ENCODE measurements at places on chromosomes 1 and 21.
A peak's percentile ranks its signal among the peaks of the same experiment; 100 is the strongest.

DNA sequence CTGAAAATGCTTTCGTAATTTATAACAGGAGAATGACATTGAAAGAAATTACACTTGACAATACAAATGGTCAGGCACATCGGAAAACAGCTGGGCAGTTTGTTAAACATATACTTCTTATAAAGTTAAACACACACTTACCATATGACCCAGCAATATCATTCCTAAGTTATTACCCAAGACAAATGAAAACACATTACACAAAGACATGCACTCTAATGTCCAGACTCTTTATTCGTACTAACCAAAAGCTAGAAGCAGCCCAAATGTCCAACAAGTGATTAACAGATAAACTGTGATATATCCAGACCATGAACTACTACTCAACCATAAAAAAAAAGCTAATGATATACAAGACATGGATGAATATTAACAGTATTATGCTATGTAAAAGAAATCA is 8.5 kb downstream of the AKT3 start:
- no peak for DNase-seq
- no peak overlapping the region for H3K4me3 ChIP-seq
- H3K36me3 ChIP-seq: no peaks in the 10 kb centered on the region
- no peak overlapping the region for H3K27ac ChIP-seq
- no peaks in the 10 kb centered on the region for H3K4me1 ChIP-seq

DNA sequence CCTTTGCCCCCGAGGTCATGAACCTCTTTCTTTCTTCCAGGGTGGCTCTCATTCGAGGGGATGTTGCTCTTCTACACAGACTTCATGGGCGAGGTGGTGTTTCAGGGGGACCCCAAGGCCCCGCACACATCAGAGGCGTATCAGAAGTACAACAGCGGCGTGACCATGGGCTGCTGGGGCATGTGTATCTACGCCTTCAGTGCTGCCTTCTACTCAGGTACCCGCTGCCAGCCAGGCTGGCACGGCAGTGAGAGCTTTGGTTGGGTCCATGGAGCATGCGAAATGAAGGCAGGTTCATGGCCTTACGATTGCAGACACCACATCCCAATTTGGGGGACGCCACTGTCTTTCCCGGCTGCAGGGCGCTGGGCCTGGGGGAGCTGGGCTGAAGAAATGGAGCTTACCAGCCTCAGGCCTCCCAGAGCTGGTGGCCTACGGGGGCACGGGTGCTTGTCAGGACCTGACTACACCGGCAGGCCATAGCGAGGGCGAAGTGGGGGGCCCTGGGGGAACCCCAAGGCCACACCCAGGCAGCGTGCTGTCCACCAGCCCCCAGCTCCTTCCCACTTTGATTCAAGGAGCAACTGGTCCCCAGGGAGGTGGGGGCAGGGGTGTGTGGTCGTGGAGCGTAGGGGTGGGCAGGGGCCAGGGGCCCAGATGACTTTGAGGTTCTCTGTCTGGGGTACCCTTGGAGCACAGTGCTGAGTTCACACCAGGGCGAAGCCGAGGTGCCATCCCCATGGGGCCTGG is 20.0 kb downstream of the SLC45A1 start:
- H3K4me3 ChIP-seq: no peak overlapping the region
- no peaks in the 10 kb centered on the region for H3K27me3 ChIP-seq
- no peak overlapping the region for H3K27ac ChIP-seq
- H3K4me1 ChIP-seq: no peaks in the 10 kb centered on the region
- H3K36me3 ChIP-seq: no peaks in the 10 kb centered on the region
- no peak for DNase-seq

- H3K4me1 ChIP-seq: no peaks in the 10 kb centered on the region
- no peak for DNase-seq
- no peaks in the 10 kb centered on the region for H3K27me3 ChIP-seq
Observed at GRCh38 chr1:158289811-158290210, at the start of gene CD1C. CD1C (plus strand) TSS chr1:158289923; CDS start chr1:158290065, 142 bp downstream.

- no peaks in the 10 kb centered on the region for H3K36me3 ChIP-seq
- no peaks in the 10 kb centered on the region for H3K27me3 ChIP-seq
- H3K4me3 ChIP-seq: no peak overlapping the region
- peak; percentile 74 for DNase-seq
- no peak overlapping the region for H3K27ac ChIP-seq
Observed at GRCh38 chr1:115183158-115183557, 93.9 kb upstream of the TSPAN2 start.

DNA sequence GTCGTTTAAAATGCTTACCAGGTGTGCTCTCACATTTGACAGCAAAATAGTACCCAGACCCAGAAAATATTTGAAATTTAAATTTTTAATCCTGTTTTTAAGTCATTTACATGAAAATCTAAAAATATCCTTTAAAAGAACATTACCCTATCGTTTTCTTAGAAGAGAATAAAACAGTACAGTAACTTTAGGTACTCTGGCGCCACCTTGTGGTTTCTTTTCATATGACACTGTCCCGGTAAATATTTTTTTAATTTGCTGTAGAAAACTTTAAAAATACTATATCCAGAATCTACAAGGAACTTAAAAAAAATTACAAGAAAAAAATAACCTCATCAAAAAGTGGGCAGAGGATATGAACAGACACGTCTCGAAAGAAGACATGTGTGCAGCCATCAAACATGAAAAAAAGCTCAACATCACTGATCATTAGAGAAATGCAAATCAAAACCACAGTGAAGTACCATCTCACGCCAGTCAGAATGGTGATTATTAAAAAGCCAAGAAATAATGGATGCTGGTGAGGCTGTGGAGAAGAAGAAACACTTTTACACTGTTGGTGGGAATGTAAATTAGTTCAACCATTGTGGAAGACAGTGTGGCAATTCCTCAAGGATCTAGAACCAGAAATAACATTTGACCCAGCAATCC is 129.2 kb downstream of the RGS21 start:
- no peak overlapping the region for H3K27ac ChIP-seq
- no peaks in the 10 kb centered on the region for H3K36me3 ChIP-seq
- H3K27me3 ChIP-seq: no peaks in the 10 kb centered on the region
- H3K4me1 ChIP-seq: no peaks in the 10 kb centered on the region
- no peak overlapping the region for H3K4me3 ChIP-seq

DNA sequence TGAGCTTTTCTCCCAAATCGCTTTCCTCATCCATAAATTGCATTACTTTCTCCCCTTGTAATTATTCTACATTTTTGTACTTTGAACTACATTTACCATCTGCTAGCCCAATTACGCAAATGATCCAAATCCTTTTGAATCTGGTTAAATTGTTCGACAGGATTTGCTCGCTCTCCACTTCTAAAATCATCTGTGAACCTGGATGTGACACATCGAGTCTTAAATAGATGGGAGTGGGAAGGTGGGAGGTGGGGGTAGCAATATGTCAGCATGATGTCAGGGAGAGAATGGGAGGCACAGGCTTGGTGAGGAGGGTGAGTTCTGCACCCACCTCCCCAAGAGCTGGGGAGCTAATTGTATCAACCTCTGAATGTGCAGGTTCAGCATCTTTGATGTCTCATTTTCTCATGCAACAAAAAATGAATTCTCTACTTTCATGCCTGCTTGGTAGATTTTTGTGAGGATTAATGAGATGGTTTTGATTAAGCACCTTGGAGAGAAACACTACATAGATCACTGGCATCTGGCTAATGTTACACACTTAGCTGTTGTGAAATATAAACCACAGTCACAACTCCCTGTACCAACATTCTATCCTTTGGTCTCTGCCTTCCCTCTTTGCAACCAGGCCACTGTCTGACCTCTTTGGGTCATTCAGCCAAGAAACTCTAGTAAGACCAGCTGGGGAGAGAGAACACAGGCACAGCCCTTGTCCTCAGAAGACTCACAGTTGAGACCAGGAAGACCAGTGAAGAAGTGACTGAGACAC is 165.1 kb downstream of the DAB1 start:
- H3K27me3 ChIP-seq: no peaks in the 10 kb centered on the region
- no peak overlapping the region for H3K27ac ChIP-seq
- H3K4me3 ChIP-seq: no peak overlapping the region
- no peaks in the 10 kb centered on the region for H3K36me3 ChIP-seq
- H3K4me1 ChIP-seq: peaks cover 10% of the 10 kb centered on the region

DNA sequence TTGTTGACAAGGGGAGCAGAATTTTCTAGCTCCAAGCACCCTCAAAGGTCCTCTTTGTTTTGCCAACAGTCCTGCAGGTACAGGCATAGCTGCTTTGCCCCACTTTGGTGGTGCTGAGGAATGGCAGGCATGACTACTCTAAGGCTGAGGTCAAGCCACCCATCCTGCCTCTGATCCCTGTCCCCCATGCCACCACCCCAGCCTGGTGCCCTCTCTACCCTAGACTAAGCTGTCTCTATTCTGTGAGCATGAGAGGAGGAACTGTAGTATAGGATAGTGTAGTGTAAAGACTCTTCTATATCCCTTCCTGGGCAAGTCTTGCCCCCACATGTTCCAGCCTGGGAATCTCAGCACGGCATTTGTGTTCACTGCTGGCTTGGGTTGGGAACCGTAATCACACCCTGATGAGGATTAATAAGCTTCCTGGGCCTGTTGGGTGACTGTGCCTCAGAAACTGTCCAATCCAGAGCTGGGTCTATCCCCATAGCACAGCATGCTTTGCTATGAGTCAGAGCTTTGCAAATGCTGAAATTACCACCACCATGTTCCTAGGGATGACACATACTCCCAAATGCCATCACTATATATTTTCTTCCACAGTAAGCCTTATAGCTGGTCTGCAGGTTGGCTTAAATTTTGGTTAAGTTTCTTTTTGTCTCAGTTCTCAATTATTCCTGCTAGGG is 105.7 kb upstream of the PPP2R5A start:
- no peak overlapping the region for H3K27ac ChIP-seq
- H3K4me3 ChIP-seq: no peak overlapping the region

- no peak overlapping the region for H3K4me3 ChIP-seq
- H3K27me3 ChIP-seq: no peaks in the 10 kb centered on the region
- DNase-seq: no peak
- H3K4me1 ChIP-seq: no peaks in the 10 kb centered on the region
- no peak overlapping the region for H3K27ac ChIP-seq
Observed at GRCh38 chr21:44886113-44887075, 12.9 kb upstream of the PTTG1IP start.

GRCh38 chr1:167342846-167343245 is 122.2 kb downstream of the POU2F1 start:
- no peaks in the 10 kb centered on the region for H3K27me3 ChIP-seq
- no peak overlapping the region for H3K27ac ChIP-seq
- no peak for DNase-seq
- no peak overlapping the region for H3K4me3 ChIP-seq
- no peaks in the 10 kb centered on the region for H3K36me3 ChIP-seq

- no peak for DNase-seq
- H3K4me3 ChIP-seq: no peak overlapping the region
- H3K4me1 ChIP-seq: no peaks in the 10 kb centered on the region
Observed at GRCh38 chr1:244839656-244840055, 4.2 kb downstream of the COX20 start.

DNA sequence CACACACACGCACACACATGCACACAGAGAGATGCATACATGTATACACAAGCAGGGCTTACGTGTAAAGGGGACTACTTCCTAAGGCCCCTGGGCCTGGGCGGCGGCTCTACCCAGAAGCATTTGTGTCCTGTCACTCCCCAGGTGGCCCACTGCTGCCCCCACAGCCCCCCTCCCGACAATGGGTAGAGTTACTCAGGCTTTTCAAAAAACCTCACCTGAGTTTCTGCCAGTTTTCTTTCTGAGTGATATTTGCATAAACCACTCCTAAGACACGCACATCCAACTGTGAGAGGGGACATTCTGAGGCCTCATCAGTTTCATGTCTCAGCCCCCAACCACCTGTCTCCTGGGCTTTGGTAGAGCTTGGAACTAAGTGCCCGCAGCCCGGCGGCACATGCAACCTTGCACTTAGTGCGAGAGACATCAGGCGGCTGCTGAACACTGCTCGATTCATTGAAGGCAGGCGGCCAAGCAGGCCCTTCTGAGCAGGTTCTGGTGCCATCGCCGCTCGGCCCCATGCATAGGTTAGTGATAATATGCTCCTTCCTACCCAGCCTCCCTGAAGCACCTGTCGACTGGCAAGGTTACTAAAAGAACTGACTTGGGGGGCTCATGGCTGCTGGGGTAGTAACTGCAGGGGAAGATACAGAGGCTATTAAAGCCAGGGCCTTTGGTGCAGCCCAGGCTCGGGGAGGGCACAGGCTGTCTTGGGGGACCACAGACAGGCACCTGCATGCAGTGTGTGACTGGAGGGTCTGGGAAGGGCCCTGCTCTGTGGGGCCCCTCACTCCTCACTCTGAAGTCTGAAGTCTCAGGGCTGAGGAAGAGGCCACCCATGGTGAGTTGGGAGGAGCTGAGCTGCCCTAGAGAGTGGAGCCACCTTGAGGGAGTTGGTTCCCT is 364.2 kb upstream of the VAMP3 start:
- H3K4me3 ChIP-seq: no peak overlapping the region
- no peaks in the 10 kb centered on the region for H3K27me3 ChIP-seq
- H3K36me3 ChIP-seq: no peaks in the 10 kb centered on the region
- peak; percentile 43 for DNase-seq
- peaks cover 2% of the 10 kb centered on the region for H3K4me1 ChIP-seq
- H3K27ac ChIP-seq: no peak overlapping the region

- peak overlapping the region; percentile 43 for H3K4me3 ChIP-seq
- peaks cover 4% of the 10 kb centered on the region for H3K36me3 ChIP-seq
- peak overlapping the region; percentile 41 for H3K27ac ChIP-seq
- no peaks in the 10 kb centered on the region for H3K27me3 ChIP-seq
- peaks cover 24% of the 10 kb centered on the region for H3K4me1 ChIP-seq
Observed at GRCh38 chr1:11802973-11803885, 2.5 kb downstream of the MTHFR start.

GRCh38 chr1:42145389-42145716 is 7.9 kb upstream of the GUCA2B start:
- H3K36me3 ChIP-seq: no peaks in the 10 kb centered on the region
- no peaks in the 10 kb centered on the region for H3K4me1 ChIP-seq
- DNase-seq: peak; percentile 33
- H3K27ac ChIP-seq: no peak overlapping the region
- H3K4me3 ChIP-seq: no peak overlapping the region

DNA sequence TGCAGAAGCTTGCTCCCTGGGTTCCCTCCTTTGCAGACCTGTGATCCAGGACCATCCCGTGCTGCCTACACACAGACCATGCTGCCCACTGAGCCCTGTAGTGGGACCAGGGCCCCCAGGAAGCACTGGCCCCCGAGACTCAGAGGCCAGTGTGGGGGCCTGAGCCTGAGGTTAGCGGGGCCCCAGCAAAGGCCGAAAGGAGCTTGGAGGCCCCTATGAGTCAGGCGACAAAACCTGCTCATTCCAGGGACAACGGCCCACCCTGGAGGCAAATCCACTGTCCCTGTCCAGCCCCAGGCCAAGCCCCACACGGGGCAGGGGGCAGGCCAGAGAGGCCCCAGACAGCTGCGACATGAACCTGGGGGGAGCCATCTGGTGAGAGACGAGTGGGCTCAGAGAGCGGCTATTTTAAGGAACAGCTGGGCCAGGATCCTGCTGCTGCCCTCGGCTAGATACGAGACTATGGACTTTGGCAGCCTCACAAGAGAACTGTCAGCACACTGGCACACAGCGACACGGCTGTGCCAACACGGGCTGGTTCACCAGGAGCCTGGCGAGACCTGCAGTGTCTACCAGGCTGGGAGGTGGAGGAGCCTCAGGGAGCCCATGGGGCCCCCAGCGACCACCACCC is 74.7 kb downstream of the ARHGEF16 start:
- peaks cover 10% of the 10 kb centered on the region for H3K4me1 ChIP-seq
- no peak overlapping the region for H3K27ac ChIP-seq
- no peaks in the 10 kb centered on the region for H3K36me3 ChIP-seq
- peaks cover 25% of the 10 kb centered on the region for H3K27me3 ChIP-seq

Measured in H1 (cell line).